Lung (tissue), 17 donors: ENCODE measurements at places on chromosomes 16 and 17.

DNA sequence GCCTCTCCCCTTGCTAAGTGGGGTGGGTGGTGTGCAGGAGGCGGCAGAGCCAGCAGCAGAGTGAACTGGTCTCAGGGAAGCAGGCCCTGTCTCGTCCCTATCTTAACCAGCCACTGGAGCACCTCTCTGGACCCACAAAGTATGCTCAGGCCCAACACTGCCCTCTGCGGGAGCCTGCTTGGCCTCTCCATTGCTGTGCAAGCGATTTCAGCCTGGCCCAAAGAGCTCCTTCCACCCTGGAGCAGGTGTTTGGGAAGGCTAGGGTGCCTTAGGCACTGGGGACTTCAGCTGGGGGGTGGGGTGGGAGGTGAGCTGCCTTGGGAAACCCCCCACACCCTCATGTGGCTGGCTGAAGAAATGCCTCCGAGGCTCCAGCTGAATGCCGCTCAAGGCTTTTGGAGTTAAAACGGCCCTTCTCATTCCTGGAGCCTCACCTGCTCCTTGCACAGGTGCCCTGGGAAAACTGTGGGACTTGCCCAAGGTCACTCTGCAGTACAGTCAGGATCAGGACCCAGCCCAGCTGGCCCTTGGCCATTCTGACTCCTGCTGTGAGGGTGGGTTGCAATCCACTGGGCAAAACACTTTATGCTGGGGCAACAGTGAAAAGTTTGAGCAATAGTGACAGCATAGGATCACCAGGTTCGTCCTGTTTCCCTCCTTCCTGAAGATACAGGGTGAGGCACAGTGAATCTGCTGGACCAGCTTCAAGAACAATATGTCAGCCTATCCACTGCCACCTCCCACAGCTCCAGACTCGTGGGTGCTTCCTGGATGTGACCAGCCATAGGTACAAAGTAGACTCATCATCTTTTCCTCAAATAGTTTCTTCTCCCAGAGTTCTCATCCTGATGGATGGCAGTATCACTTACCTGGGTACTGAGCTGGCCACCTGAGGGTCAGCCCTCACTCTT is 5.9 kb upstream of the UBE2O start:
- DNase-seq = peak; percentile 48

DNA sequence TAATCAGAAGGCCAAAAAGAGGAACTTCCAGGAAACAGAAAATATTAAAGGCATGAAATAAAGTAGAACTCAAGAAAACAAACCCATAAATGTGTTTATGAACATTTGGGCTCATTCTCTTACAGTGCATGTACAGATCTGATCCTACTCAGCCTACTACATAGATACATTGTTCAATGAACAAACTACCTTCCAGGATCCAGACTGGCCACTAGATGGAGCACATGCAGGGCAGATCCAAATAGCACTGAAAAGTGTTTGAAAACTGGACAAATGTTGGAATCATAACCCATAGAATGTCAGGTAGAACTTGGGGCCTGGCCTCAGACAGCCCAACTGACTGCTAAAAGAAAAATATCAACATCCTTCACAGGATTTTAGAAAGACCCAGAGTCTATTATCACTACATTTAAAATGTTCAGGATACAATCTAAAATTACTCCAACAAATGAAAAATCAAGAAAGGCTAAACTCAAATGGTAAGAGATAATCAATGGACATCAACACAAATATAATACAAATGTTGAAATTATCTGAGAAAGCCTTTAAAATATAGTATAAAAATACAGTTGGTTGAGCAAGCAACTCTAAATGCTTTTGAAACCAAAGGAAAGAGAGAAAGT is 122.4 kb upstream of the NUDT7 start:
- peak; percentile 24 for DNase-seq

DNA sequence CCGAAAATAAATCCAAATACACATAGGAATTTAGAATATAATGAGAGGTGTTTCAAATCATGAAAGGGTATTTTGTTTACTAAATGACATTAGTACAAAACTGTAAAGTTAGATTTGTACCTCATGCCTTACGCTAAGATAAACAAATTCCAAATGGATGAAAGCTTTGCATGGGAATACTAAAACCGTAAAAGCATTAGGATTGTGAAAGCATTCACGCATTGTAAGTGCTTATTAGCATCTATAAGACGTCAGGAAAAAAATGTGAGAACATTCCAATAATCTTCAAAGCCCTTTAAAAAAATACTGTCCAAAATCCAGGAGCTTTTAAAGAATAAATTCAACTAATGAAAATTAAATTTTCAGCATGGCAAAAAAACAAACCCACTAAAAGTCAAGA is 24.8 kb upstream of the ALOX15 start:
- DNase-seq = no peak

- no peak for DNase-seq
Observed at GRCh38 chr16:64077242-64077641, 1044.6 kb downstream of the CDH11 start.

GRCh38 chr17:58666858-58667267 is 25.0 kb downstream of the TEX14 start:
- DNase-seq = peak; percentile 86

GRCh38 chr17:66002812-66003211 is 189.1 kb downstream of the CEP112 start:
- peak; percentile 80 for DNase-seq

GRCh38 chr17:72063756-72064450 is 56.9 kb upstream of the SOX9 start:
- no peak for DNase-seq

GRCh38 chr17:60160829-60161501 is 11.2 kb downstream of the CA4 start:
- no peak for DNase-seq

DNA sequence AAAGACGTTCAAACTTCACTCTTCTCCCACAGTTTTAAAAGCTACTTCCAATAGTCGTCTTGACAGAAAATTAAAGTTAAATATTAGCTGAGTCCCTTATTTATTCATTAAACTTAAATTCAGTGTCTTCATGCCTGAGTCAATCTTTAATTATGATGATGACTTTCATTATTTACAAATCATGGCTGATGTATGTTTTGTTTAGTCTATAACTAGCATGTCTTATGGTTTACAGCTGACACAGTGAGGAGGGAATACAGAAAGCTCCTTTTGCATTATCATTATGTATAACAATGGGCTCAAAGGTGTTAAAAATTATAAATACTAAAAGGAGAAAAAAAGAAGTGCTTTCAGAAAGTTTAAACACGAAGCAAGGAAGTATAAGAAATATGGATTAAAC is 1333.1 kb downstream of the CDH8 start:
- DNase-seq = no peak

- DNase-seq = no peak
Observed at GRCh38 chr17:58513267-58513964, 1.0 kb downstream of the MTMR4 start.

GRCh38 chr16:5059386-5060072 is 6.2 kb downstream of the C16orf89 start:
- DNase-seq = no peak

DNA sequence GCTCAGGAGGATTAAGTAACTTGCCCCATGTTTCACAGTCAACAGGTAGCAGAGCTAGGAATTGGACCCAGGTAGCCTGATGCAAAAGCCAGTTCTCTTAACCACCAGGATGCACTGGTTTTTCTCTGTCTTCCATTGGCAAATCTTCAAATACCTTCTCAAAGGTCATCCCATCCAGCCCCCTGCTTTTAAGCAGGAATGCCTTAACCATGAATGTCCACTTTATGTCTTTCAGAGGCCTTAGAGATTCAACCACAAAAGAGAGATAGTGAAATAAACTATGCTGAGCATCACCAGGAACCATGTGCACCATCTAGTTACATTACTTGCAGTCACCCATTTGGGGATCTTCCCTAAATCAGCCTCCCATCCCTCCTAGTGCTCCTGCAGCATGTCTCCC is 94.3 kb downstream of the C17orf67 start:
- no peak for DNase-seq

DNA sequence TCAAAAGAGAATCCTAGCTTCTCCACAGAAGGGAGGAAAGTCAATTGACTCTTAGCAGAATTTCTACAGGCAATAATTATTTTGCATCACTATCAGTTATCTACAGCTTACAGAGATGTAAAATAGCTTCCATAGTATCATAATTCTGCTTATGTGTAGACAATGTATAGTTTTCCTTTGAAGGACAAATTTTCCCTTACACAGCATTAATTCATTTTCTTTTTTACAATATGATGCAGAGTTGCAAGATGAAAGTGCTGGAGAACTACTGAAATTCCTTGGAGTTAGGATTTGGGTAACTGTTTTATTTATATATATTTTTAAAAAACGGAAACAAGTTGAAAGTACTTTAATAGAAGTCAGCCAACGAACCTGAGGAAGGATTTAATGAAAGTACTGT is 111.0 kb upstream of the CPHXL start:
- DNase-seq = no peak

DNA sequence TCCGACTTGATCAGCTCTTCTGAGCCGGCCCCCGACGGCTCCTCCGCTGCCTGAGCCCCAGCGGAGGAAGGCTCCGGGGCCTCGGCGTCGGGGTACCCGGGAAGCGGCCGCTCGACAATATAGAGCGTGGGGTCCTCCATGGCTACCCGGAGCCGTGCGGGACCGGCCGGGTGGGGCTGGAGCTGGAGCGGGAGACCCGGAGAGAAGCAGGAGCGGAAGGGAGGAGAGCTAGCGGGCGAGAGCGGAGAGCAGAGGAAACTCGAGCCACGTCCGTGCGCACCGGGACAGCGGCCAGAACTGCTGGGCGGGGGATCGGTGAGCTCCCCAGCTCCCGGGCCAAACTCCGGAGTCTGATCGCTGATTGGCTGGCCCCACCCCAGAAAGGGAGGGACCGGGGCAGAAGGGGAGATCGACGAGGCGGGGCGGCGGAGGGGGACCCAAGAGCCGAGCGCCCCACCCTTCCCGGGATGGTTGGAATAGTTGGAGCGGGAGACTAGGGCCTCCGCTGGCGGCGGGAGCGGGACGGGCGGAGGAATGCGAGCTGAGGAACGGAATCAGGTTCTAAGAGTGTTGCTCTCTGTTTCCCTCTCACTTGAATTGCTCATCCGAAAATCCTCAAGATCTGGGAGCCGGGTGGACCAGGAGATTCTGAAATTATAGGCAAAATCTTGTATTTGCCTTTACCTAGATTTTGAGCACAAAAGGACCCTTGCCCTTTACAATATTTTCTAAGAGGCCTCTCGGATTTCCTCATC is at the start of gene CAVIN1:
Gene CAVIN1 (minus strand): TSS at position 299 of the 755 bp plus-strand sequence. CDS start 159 bp downstream, at position 140.
- DNase-seq = peak; percentile 99

DNA sequence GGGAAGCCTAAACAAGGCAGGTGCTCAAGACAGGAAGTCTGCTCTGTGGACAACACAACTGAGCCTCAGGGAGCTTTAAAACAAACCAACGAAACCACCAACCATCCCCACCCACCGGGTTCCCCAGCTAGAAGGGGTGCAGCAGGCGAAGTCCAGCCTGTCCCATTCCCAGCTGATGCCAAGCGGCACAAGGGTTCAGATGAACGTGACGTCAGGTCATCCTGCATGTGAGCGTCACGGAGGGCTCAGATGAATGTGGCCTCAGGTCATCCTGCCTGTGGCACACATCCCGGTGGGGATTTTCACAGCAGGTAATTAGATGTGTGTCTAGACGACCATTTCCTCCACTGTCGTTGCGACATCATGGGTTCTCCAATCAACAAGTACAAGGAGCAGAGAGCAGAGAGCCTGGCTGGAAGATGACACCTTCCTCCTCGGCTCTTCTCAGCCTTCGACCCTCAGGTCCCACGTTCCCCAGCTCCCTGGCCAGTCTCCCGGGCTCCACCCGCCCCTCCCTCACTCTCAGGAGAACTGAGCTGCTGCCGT is 246.5 kb downstream of the FOXL1 start:
- DNase-seq = no peak

- no peak for DNase-seq
Observed at GRCh38 chr17:71572343-71572742, 548.5 kb upstream of the SOX9 start.

- DNase-seq = peak; percentile 2
Observed at GRCh38 chr17:36808180-36808661, 129.1 kb upstream of the LHX1 start.

DNA sequence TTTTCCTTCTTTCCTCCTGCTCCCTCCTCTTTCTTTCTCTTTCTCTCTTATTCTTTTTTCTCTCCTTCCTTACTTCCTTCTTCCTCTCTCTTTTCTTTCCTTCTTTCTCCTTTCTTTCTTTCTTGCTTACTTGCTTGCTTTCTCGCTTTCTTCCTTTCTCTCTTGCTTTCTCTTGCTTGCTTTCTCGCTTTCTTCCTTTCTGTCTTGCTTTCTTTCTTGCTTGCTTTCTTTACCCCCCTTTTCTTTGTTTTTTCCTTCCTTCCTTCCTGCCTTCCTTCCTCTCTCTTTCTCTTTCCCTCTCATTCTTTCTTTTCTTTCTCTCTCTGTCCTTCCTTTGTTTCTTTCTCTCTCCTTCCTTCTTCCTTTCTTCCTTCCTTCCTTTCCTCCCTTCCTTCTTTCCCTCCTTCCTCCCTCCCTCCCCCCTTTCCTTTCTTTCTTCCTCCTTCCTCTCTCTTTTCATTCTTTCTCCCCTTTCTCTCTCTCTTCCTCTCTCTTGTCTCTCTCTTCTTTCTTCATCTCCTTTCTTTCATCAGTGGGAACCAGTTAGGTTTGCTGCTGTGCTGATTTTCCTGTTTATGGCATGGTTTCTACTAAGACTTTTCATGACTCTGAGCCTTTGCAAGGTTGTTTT is 142.9 kb upstream of the CACNG3 start:
- no peak for DNase-seq

DNA sequence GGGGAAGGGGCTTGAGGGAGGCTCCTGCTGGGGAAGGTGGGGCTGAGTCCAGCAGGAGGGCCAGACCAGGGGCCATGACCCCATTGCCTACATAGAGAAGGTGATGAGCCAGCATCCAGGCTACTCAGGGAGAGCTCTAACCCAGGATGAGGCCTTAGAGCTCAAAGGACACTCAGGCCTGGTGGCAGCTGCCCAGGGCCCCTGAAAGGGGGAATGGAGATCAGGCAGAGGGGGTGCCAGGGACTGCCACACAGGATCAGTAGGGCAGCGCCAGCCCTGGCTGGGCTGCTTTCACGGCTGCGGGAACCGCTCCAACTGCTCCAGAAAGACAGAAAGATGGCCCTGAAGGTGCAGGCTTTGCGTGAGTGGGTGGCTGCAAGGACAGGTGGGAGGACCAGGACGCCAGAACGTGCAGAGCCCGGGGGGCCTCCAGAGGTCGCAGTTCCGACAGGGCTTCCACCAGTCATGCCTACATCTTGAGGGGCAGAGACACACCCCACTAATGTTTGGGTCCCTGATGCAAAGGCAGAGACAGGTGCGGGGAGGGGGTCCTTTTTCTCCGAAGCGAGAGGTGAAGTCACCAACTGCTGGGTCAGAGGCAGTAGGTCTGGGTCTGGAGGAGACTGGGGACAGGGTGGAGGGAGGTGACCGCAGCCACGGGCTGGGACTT is 882 bp upstream of the ATP6V0C start:
- DNase-seq = no peak

DNA sequence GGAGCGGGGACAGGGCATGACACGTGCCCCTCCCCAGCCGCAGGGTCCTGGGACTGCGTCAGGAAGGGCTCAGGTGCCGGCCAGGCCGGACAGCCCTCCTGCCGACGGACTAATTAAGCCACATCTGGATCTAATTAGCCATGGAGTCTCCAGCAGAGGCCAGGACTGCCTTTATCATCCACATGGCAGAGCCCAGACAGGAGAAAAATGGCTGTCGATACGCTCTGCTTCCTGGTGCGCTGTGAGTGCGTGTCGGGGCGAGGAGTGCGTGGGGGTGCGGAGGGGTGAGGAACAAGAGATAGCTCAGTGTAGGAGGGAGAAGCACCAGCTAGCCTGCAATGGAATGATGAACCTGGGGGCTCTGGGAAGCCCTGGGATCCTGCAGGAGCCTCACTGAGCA is 218.8 kb downstream of the IRF8 start:
- no peak for DNase-seq

- DNase-seq = no peak
Observed at GRCh38 chr16:8847623-8848022, 21.2 kb downstream of the CARHSP1 start.

- peak; percentile 87 for DNase-seq
Observed at GRCh38 chr17:47889734-47890529, 6.1 kb upstream of the SP2 start.
